Stimulated activated CD4-positive, alpha-beta T cell treated with anti-CD3 and anti-CD28 coated beads, TNF-alpha, amount 100 ng/mL, for 4 hours (primary cell): ENCODE measurements at places on chromosomes 12 and 14.

- no peak for DNase-seq
Measured at GRCh38 chr12:89236748-89237383, 115.4 kb downstream of the DUSP6 start.

DNA sequence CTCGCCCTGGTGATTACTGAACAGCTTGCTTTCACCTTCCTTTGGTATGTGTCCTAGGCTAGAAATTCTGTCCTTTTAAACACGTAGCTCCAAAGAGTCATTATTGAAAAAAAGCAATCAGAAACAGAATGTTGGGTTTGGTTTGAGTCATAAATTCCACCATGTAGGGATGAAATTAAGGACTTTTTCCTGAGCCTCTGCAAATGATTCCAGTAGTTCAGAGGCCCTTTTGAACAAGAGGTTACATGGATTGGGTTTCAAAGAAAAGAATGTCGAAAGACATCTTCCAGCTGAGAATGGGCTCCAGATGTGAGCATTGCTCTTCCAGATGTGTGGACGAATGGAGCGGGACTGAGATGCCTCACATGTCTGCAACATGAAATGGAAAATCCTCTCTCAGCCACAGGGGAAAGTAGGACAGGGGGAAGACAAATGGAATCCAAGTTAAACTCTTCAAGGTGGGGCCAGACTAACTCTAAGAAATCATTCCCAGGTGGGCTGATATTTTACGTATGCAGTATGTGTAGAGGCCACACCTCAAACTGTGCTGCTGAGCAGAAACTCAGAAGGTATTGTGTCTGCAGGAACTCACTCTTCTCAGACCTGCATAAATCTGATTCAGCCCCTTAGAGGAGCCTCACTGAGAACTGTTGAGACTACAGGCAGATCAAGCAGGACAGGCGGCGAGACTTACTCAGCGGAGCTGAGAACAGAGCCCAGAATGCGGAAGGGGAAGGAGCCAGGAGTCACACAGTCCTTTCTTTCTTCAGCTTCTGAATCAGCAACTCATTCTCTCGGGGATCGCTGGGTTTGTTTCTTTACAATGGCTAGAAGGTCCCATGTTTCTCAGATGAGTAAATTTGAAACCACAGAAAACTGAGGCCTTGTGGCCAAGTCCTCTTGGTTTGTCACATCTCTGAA, 23.3 kb upstream of the EMP1 start:
- DNase-seq = no peak

- peak; percentile 15 for DNase-seq
Measured at GRCh38 chr12:55188974-55189556, 31.8 kb upstream of the OR10A7 start.

GRCh38 chr12:124537525-124538193, 29.8 kb downstream of the NCOR2 start:
- no peak for DNase-seq

DNA sequence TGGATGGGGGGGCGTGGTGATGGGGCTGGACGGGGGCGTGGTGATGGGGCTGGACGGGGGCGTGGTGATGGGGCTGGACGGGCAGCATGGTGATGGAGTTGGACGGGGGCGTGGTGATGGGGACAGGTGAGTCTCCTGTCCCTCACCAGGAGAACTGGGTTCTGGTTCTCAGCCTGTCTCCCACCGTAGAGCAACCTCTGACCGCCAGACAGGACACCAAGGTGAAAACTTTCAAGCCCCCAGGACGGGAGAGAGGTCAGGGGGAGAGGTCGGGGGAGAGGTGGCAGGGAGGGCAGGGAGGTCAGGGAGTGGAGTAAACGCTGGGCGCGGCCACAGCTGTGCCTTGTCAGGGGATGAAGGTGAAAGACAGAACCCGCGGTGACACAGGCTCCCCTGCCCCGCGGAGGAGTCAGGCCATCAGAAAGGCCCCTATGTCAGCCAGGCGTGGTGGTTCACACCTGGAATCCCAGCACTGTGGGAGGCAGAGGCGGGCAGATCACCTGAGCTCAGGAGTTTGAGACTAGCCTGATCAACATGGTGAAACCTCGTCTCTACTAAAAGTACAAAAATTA, 84.6 kb downstream of the GALNT9 start:
- no peak for DNase-seq

DNA sequence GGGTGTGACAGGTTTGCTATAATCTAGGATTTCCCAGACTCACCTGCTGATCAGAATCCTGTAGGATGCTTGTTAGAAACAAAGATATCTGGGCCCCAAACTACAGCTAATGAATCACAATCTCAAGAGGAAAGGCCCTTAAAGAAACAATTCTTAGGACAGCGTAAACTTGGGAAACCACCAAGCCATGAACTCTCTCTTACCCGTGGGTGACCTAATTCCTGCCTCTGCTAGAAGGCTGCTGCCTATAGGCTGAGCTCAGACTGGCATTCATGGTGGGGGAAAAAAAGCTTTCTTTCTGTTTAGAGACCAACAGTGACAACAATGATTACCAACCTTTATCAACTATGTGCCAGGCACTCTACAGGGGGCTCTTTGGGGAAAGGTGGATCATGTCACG, 213.9 kb upstream of the FKBP4 start:
- DNase-seq = no peak

DNA sequence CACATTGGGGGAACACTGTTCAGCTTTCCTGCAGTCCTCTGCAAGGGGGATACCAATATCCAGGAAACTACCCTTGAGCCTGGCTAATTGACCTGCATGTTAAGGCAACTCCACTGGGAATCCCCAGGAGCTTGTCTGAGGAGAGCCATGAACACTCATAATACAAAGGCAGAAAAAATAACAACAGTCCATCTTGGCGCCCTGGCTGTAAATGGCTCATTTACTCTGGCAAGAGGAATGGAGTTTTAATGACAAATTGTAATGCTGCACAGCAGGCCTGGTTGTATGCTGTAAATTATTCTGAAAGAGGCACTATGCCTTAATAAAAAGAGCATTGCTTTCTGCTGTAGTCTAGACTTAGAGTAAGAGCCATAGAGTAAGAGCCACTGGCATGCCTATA, 58.3 kb downstream of the SLC8A3 start:
- DNase-seq = no peak

GRCh38 chr12:46374711-46375110, 2.1 kb upstream of the SLC38A2 start:
- no peak for DNase-seq

- DNase-seq = no peak
Measured at GRCh38 chr12:118330421-118331018, 42.2 kb downstream of the TAOK3 start.

- no peak for DNase-seq
Measured at GRCh38 chr14:73097421-73097820, 38.9 kb upstream of the PSEN1 start.

- no peak for DNase-seq
Measured at GRCh38 chr14:33548606-33549005, 402.3 kb downstream of the EGLN3 start.

GRCh38 chr12:98085046-98085755, 430.2 kb upstream of the TMPO start:
- no peak for DNase-seq

DNA sequence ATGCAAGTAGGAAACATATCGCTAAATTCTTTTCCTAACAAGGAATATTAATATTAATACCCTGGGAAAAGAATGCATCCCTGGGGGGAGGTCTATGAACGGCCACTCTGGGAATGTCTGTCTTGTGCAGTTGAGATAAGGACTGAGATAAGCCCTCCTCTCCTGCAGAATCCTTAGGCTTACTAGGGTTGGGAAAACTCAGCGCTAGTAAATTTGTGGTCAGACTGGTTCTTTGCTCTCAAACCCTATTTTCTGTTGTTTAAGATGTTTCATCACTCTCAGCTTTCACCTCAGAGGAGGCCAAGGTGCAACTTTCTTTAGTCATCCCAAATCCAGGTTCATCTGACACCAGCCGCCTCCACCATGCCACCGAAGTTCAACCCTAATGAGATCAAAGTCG, 11.2 kb upstream of the RESF1 start:
- DNase-seq = no peak

- DNase-seq = no peak
Measured at GRCh38 chr12:6768437-6768914, 2.3 kb downstream of the PTMS start.

DNA sequence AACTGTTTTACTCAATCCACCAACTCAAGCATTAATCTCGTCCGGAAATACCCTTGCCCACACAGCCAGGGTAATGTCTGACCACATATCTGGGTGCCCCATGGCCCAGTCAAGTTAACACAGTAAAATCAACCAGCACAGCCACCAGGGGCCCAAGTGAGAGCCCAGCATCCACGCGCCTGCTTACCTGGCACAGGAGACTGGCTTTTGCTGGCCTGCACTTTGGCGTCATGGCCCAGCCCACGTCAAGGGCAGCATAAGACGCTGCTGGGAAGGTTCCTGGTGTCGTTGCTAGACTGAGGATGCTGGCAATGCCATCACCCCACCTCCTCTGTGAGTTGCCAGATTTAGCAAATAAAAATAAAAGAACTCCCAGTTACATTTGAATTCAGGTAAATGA, 53.6 kb upstream of the BCL11B start:
- no peak for DNase-seq

DNA sequence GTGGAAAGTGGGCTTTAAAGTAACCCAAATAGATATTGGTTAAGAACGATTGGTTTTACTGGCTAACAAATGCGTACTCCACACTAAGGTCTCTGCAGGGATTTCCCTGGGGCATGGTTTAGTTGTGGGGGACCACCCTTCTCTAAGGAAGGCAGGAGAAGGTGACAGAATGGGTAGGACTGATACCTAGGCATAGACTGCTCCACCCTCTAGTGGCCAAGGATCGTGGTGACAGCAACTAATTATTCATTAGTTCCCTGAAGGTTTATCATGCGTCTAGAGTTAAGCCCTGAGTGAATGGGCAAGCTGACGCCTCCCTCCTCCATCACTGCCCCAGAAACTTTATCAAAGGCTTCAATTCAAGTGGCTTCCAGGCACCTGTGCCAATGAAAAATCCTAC, 9.1 kb downstream of the FAM181A start:
- DNase-seq = no peak

DNA sequence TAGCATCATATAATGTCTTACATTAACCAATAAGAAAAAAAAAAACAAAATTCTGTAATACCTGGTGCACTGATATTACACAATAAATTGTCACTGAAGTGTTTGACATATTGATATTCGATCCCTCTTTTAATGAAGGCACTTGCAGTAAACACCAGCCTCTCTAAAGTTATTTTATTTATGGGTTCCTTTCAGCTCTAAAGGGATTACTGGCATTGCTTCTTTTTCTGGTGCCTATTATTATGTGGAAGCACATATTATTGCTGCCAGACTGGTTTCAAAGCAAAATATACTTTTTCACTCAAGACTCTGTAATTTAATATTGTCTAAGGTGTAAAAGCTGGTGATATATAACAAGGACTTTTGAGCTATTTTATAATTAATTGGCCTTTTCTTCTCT, 1090.5 kb downstream of the TRHDE start:
- DNase-seq = no peak

DNA sequence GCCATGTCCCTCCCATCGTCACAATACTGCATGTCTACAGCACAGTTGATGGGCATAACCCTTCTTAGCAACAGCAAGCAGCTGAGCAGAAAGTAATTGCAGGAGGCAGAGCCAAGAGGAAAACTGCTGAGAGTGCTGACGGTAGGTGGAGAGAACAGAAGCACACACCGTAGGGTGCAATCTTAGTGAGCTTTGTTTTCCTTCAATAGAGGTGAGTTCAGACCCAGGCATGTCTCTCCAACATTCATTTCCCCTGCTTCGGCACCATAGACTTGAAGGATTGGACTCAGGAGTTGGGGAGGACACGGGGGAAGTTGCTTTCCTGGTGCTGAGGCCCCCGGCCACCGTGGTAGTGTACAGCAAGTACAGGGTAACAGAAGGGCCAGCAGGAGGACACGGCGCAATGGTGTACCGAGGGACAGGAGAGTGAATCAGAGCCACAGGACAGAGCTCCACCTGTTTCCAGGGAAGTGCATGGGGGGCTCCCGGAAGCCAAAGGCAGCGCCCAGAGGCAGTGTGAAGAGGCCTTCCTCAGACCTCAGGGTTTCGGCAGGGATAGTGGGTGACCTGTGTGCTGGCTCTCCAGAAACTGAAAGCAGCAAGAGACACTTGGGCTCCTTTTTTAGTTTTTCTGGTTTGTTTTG, 36.3 kb upstream of the SINHCAF start:
- DNase-seq = no peak

- DNase-seq = no peak
Measured at GRCh38 chr12:78636231-78636855, 228.2 kb upstream of the SYT1 start.

- no peak for DNase-seq
Measured at GRCh38 chr14:52012635-52013034, 23.3 kb downstream of the RTRAF start.

DNA sequence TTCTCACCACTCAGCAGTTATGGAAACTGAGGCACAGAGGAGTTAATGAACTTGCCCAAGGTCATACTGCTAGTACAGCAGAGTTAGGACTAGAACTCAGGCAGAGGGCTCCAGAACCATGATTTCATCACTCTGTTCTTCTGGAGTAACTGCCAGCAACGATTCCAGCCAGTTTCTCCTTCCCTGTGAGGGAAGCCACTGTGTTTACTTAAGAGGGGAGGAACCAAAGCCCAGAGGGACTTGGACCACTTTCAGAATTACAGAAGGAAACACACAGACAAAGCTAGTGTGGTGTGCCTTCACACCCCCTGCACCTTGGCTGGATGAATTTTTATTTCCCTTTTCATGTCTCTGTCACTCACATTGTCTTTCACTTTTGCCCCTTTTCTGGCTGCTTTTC, 398.2 kb downstream of the DPF3 start:
- no peak for DNase-seq

- no peak for DNase-seq
Measured at GRCh38 chr12:27342536-27342935, 9.9 kb downstream of the BMAL2 start.

DNA sequence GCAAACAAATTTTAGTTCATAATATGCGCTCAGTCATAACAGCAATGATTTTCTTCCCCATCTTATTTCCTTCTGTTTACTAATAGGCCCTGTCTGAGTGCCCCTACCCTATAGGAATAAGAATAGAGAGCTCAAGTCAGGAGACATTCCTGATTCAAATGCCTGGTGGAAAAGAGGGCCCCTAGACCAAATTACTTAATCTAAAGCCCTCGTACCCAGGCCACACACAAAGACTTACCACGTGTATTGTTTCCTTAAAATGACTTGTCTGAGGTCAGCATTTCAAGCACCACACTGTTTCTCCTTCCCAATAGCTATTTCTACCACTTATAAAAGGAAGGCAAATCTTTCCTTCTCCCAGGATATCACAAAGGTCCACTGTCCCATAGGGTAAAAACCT, 314.9 kb upstream of the TMTC1 start:
- no peak for DNase-seq

DNA sequence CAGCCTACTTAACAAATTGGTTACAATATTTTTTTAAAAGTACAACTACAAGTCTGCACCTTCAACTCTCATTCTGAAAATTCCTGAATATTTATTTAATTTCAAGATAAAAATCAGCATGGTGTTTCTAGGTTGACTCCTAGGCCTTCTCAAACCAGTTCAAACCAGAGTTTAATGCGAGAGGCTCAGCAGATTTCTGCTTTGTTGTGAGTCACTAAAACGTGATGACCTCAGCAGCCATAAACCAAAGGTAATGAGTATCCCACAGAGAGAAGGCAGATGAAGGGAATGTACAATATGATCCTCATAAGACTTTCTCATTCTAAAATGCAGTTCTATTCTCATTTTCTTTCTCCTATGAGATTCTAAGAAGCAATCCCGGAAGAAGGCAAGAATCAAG, 1.5 kb downstream of the PRDM4 start:
- no peak for DNase-seq

- DNase-seq = no peak
Measured at GRCh38 chr12:21566223-21566906, 38.3 kb downstream of the GYS2 start.

- DNase-seq = no peak
Measured at GRCh38 chr12:51793201-51793600, 55.3 kb downstream of the FIGNL2 start.

GRCh38 chr12:16844875-16845274, 238.9 kb upstream of the LMO3 start:
- no peak for DNase-seq
